ENCODE measurements at places on chromosomes 5 and 9.

DNA sequence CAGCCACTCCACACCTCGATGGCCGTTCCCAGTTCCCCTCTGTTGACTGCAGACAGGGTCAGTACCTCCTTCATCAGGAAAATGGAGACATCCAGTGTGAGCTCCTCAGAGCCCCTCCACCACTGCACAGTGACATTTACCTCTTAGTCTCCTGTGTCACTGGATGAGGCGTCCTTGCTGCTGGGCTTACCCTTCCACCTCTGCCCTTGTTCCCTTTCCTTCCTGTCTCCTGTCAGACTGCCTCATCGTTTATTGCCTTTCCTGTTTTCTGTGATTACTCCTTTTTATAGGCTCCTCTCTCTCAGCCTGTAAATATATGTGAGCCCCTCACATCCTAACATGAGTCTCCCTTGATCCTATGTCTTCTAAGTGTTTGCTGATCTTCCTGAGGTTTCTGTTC, 23.2 kb upstream of the SPTAN1 start:
- no peak for DNase-seq

DNA sequence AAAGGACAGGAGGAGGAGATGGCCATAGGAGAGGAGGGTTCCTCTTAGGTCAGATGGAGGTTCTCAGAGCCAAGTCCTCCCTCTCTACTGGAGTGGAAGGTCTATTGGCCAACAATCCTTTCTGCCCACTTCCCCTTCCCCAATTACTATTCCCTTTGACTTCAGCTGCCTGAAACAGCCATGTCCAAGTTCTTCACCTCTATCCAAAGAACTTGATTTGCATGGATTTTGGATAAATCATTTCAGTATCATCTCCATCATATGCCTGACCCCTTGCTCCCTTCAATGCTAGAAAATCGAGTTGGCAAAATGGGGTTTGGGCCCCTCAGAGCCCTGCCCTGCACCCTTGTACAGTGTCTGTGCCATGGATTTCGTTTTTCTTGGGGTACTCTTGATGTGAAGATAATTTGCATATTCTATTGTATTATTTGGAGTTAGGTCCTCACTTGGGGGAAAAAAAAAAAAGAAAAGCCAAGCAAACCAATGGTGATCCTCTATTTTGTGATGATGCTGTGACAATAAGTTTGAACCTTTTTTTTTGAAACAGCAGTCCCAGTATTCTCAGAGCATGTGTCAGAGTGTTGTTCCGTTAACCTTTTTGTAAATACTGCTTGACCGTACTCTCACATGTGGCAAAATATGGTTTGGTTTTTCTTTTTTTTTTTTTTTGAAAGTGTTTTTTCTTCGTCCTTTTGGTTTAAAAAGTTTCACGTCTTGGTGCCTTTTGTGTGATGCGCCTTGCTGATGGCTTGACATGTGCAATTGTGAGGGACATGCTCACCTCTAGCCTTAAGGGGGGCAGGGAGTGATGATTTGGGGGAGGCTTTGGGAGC, 3.1 kb downstream of the EGR1 start:
- no peak for DNase-seq

DNA sequence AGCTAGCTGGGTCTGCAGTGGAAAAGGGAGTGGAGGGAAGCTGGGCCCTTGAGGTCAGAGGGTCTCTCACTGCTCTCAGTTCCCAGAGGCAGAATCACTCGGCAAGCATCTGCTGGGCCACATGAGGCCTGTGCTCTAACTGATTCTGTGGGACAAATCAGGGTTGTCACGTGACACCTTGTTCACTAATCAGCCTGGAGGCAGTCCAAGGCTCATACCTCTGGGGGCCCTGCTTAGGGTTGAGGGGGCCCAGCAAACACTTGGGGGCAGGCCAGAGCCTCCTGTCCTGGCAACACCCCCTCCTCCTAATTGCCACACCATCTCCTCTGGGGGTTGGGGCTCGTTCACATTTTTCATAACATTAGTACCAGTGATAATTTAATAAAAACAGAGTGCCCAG, 9.1 kb upstream of the DPM2 start:
- no peak for DNase-seq

GRCh38 chr5:132204371-132205135, 23.1 kb downstream of the P4HA2 start:
- no peak for DNase-seq

GRCh38 chr5:85500869-85501268, 1116.2 kb upstream of the EDIL3 start:
- DNase-seq, result no peak

DNA sequence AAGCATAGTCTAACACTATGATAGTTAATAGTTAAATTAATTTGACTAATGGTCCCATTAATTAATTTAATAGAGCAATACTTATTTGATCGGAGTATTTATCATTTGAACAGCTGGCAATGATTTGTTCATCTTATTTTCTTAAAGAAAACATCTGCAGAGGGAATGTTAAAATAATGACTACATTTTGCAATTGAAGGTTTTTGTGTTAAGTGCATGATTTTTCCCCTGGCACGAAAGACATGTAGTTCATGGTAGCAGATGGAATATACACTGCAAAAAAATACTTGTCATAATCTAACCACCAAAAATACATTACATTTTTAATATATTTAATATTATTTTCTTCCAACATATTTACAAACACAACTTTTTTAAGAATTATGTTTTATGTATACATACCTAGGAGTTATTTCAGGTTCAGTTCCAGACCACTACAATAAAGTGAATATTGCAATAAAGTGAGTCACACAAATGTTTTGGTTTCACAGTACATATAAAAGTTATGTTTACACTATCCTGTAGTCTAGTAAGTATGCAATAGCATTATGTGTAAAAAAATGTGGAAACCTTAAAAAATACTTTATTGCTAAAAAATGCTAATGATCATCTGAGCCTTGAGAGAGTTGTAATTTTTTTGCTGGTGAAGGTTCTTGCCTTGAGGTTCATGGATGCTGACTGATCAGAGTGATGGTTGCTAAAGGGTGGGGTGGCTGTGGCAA, 292.6 kb upstream of the DAB2 start:
- no peak for DNase-seq

DNA sequence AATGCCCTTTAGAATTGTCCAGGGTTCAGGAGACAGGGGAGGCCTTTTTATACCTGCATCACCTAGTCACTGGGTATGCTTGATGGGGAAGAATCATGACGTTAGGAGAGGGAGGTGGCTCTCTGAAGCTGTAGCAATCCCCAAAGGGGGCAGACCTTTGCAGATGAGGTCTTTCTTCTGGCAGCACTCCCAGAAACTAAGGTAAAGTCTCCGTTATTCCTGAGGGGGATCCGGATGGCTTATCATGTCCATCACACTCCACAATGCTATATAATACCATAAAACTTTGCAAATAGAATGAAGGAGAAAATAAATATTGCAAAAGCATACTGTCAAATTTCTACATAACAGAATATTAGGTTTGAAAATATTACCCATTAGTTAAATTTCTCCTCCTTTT, 21.5 kb upstream of the CAST start:
- no peak for DNase-seq

GRCh38 chr9:127628758-127629467, 16.8 kb downstream of the STXBP1 start:
- DNase-seq, result no peak

GRCh38 chr5:165795073-165795472, 2289.7 kb downstream of the MAT2B start:
- DNase-seq, result no peak

DNA sequence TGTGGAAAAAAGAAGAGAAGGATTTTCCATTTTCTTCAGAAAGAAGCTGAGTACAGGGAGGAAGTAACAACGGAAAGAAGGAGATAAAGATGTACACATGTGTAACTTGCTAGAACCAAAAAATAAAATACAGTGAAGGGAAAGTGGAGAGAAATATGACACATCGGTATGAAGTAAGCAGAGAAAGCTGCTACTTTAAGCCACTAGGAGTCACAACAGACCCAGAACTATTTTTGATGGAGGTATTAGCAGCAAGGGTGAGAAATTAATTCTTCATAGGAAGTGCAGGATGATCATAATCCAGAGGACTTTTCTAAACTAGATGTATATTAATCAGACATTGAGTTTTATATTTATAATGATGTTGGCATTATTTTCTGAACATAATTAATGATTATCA, 88.5 kb downstream of the FAM174A start:
- peak; percentile 21 for DNase-seq

DNA sequence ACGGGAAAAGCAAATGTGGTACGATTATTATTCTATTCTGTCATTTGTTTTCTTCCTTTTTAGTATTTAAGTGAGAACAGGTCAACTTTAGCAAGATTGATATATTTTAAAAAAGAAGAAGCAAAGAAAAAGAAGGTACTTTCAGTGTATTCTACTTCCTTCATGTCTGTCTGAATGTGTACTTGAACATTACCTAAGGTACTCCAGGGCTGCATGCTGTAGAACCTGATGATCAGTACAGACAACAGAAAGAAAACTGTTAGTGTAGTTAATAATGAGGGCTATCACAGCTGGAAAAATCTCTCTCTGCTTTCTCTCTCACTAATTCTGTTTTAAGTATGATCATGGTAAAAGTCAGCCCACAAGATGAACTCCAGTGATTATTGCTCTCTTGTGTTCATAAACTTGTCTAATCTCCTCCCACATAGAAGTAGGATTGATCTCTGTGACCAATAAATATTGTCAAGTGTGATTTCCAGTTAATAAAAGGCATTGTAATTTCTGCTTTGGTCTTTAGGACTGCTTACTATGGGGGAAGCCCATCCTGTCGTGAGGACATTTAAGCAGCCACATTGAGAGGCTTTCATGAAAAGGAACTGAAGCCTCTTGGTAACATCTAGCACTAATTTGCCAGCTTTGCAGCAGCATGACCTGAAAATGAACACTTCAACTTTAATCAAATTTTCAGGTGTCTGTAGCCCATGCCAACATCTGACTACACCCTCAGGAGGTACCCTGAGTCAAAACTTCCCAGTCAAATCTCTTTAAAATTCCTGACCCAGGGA, 864.0 kb upstream of the ACO1 start:
- no peak for DNase-seq

DNA sequence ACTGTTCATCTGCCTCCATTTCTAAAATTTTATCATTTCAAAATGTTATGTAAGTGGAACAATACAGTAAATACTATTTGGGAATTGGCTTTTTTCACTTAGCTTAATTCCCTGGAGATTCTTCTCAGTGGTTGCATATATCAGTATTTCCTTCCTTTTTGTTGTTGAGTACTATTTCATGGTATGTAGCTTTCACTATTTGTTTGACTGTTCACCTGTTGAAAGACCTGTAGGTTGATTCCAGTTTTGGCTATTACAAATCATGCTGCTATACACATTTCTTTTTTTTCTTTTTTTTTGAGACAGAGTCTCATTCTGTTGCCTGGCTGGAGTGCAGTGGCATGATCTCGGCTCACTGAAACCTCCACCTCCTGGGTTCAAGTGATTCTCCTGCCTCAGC, 33.0 kb upstream of the PWWP2A start:
- DNase-seq, result no peak

DNA sequence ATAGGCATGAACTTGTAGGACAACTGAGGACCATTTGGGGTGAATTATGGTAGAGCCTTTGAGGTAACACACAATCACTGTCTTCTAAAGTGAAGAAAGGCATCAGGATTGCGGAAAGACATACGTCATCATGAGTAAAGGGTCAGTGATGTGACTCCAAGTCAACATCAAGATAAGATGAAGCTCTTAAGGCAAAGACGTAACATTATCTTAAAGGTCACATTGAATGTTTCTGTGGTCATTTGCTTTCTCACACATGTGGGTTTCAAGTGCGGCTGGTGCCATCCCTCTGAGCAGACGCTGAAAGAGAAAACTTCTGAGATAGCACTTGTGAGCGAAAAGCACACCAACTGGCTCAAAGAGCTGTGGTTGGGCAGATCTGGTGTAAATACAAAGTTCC, 63.3 kb upstream of the GRAMD2B start:
- no peak for DNase-seq

- DNase-seq, result no peak
Measured at GRCh38 chr5:122999947-123000563, 36.5 kb downstream of the PPIC start.

GRCh38 chr9:24939109-24939850, 393.6 kb upstream of the IZUMO3 start:
- DNase-seq, result no peak

DNA sequence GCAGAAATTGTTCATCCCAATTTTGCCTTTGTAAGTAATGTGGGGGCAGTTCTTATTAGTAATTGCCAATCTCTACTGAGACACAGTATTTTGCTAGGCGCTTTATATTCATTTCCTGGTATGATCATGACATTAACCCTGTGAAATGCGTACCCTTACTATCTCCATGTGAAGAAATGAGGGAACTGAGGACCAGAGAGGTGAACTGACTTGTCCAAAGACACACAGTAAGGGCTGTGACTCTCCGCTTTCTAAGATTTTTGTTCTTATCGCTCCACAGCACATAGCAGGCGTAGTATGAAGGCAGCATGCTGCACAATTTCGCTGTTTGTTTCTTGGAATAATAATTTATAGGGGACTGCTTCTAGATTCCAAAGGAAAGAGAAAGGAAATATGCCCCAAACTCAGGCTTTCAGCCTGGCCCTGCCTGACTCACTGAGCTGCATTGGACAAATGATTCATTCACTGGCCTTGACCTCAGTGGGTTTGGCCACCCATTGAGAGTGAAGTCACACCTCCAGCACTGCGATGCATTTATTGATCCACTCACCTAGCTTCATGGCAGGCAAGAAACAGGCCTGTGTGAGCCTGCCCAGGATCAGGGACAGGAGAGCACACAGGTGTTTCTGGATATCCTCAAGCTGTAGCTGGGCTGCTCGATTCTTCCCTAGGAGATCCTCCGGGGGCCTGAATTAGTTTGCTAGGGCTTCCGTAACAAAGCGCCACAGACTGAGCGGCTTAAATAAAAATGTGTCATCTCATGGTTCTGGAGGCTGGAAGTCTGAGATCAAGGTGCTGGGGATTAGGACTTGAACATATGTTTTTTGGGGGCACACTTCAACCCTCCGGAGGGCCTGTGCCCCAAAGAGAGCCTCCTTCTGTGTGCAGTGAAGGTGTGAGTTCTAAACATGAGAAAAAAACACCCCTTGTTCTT, 7.2 kb upstream of the DUSP1 start:
- DNase-seq, result no peak

GRCh38 chr9:118318770-118319431, 614.7 kb downstream of the TLR4 start:
- DNase-seq, result no peak

- no peak for DNase-seq
Measured at GRCh38 chr5:169412831-169413230, 111.9 kb upstream of the SLIT3 start.

DNA sequence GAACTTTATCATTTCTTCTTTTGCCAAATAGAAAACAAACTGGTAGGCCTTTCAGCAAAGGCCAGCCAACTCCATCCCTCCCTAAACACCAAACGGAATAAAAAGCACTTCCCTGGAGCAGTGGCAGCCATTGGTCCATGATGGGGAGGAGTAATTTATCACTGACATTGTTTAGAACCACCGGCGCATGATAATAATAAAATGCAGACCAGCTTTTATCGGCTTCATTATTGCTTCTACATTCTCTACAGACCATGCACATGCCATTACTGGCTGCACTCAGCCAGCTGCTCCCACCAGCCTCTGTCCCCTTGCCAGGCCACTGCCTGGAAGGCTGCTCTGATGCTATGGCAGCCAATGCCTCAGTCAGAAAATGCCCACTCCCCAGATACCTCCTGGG, 45.9 kb downstream of the ABCA1 start:
- no peak for DNase-seq
